Renal cortical epithelial cell (primary cell): ENCODE measurements at places on chromosomes 13 and 19. TPM values are rescaled to one million over a fixed set of nuclear protein-coding genes. Genes with fewer than 3 reads are reported as not detected.

Gene SIGLEC9
- total RNA-seq, result not detected in 2 replicates

DNA sequence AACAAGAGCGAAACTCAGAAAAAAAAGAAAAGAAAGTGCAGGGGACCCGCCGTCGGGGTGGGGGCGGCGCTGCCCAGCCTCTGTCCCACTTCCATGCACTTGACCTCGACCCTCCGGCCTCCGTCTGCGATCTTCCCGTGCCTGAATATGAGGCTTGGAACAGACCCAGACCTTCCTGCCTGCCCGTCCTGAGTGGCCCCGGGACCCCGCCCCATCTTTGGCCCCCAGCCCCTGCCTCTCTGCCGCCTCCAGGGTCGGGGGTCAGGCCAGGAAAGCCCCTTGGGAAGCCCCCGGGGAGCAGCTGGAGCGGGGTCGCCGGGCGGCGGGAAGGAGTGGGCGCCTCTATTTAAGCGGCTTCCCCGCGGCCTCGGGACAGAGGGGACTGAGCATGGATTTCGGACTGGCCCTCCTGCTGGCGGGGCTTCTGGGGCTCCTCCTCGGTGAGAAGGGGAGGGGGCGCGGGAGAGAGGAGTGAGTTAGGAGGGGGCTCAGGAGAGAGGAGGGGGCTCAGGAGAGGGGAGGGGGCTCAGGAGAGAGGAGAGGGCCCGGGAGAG, at the start of gene MADCAM1:
Gene MADCAM1, plus strand, starts transcription at position 375 of the 554 bp plus-strand sequence. Its CDS starts 14 bp downstream, at position 389.
- no peak for DNase-seq

DNA sequence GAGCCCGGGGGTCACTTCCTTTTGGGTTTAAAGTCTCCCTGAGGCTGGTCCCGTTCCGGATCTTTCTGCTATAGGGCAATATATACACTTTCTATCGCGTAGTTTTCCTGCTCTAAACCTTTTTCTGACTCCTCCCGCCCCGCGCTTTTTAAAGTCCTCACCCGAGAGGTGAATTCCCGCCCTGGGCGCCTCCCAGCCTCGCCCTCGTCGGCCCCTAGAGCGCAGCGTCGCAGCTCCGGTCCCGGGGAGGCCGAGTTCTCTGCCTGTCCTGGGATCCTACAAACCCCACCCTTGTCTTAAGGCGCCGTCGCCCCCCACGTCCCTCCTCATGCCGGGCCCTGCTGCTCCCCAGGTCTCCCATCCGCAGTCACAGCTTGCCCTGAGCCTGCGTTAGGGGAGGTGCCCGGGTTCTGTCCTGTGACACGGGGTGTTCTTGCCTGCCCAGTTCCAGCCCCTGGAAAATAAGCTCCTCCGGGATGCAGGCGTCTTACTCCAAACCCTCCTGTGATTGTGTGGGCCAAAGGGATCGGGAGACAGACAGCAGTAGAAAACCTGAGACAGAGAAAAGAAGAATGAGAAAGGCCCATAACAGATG, 491 bp downstream of the ZNF525 start:
- no peak for DNase-seq

GRCh38 chr19:53782698-53783097, 41.4 kb downstream of the NLRP12 start:
- no peak for DNase-seq

Gene CACNA1A
- total RNA-seq, result 0.05 and 0.17 TPM in 2 replicates
